Left cardiac atrium (tissue), 4 donors: ENCODE measurements at places on chromosomes 7 and 10.

- DNase-seq = no peak
Measured at GRCh38 chr7:138527746-138528223, 67.7 kb downstream of the TRIM24 start.

DNA sequence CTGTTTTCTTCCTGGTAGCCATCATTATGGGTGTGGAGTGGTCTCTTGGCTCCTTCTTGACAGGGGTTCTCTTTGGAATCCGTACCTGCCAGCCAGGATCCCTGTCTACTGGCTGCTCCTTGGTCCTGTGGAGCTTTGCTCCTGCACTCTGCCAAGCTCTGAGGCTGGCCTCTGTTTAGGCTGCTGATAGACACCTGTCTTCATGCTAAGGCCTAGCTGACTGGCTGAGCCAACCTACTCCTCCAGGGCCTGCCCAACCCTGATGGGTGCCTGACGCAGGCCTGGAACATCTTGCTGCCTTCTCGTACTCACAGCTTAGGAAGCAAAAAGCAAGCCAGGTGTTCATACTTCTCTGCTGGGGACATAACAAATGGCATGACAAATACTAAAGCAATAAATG is 333.6 kb upstream of the ZNF32 start:
- DNase-seq = no peak

- DNase-seq = no peak
Measured at GRCh38 chr7:154789404-154789803, 213.5 kb downstream of the PAXIP1 start.

- DNase-seq = peak; percentile 70
Measured at GRCh38 chr7:94297397-94297838, 97.3 kb upstream of the COL1A2 start.

GRCh38 chr7:42494199-42494710 is 257.2 kb upstream of the GLI3 start:
- DNase-seq = no peak

GRCh38 chr10:124745252-124745651 is 1.1 kb upstream of the FAM53B start:
- DNase-seq = no peak

DNA sequence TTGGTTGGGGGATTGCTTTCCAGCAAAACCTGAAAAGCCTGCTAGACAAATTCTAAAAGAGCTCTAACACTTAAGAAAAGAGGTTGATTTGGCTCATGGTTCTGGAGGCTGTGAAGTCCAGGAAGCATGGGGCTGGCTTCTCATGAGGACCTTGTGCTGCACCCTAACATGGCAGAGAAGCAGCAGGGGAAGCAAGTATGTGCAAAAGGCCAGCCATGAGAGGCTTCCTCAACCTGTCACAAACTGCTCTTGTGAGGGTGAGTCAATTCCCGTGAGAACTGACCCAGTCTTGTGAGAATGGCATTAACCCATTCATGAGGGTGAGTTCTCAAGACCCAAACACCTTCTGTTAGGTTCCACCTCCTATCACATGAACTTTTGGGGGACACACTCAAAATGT is 54.3 kb upstream of the IGFBP3 start:
- DNase-seq = no peak

DNA sequence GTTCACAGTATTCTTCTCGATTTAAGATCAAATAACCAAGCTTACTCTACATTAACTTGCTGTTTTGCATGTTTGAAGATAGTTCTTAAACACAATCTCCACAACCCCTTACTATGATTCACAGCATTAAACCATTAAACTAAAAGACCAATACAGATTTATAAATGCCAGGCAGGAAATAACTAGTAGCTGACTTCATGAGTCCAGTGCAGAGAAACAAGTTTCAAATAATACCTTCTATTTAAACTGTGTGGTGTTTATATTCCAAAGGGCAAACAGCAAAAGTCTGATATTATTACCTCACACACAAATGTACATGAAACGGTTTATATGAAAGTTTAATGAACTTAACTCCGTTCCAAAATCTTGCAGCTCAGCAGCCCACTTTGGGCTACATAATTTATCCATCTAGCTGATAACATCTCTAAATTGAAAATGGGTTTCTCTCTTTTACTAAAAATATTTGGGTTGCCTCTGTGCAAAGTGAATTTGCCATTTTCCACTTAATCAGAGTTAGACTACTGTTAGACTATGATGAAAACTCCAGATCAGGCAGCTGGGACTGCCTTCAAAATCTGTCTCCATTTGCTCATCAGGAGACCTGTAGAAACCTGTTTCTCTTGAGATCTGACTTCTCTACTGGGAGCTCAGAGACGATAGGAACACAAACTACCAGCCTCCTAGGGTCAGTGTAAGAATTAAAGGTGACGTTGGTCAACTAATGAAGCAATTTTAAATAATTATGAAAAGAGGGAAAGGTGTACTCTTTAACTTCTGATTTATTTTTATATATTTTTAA is 287.3 kb downstream of the FZD1 start:
- DNase-seq = no peak

DNA sequence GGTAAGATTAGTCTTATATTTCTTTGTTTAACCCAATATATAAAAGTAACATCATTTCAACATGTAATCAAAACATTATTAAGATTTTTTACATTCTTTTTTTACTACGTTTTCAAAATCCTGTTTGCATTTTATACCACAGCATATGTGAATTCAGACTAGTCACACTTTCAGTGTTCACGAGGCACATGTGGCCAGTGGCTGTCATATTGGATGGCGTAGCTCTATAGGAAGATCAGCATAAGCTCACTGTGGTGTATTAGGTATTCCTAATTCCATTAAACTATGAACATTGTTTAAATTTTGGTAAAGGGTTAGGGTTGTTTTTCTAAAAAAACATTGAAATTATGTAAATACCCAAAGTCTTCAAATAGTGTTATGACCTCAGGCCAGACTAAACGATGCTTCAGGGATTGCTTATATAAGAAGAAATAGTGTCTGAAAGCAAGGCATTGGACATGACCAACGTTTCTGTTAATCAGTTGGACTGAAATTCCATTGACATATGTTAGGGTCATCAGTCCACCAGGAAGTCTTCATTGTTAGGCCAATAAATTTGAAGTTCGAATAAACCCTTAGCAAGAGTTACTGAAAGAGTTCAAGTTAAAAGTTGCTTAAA is 97.0 kb downstream of the BICC1 start:
- DNase-seq = no peak

DNA sequence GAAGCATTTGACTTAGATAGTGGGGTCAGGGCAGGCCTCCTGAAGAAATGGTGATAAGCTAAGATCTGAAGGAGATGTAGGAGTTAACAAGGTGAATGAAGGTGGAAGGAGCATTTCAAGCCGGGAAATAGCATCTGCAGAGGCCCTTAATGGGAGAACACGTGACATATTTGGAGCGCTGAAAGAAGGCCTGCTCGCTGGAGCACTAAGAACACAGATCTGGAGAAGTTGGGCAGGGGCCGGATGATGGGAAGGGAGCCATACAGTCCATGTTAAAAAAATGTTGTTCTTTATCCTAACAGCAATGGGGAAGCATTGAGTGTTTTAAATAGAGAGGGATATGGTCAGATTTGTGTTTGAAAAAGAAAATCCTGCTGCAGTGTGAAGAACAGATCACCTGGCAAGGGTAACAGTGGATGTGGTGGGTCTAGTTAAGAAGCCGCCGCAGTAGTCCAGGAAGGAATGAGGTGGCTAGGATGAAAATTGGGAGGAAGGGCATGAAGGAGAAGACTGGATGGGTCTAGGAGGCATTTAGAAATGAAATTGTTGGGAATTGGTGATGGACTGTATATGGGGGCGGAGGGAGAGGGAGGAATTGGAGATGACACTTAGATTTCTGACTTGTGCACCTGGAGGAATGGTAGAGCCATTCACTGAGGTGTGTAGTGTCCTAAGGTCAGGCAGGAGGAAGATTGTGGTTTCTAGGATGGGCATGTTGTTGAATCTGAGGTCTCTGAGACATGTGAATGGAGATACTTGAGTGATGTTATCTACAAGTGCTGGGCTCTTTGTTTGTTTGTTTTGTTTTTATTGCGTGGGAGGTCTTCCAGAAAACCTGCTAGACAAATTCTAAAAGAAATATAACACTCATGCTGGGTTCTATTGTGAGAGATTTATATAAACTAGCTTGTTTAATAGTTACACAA is 58.4 kb downstream of the MET start:
- no peak for DNase-seq

DNA sequence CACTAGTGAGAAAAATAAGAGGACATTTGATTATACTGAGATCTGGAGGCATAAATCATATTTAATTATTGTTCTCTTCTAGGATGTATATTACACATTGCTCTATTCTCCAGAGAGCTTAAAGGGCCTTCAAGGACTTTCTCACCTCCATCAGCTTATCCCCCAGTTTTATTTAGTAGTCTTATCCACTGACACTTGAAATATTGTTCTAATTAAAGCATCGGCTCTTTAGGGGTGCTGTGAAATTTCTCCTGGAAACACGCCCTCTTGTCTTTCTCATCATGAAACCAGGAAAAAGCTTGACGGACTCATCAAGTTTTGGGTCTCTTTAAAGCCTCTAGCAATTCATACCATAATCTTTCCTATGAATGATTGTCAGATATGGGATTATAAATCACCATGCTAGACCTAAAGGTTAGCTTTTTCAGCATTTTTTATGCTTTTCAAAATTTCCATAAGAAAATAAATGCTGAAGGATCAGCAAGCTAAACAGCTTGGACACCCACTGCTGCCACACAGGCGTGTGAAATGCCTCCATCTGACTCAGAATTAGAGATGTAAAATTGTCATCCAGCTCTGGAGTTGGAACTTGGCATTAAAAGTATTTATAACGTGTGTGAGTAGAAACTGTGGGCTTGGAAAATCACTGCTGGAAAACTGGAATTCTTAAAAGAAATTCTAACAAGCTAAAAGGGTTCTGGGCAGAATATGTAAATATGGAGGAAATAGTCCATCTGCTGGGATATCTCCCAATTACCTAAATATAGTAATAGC is 216.3 kb downstream of the CHRM2 start:
- no peak for DNase-seq

DNA sequence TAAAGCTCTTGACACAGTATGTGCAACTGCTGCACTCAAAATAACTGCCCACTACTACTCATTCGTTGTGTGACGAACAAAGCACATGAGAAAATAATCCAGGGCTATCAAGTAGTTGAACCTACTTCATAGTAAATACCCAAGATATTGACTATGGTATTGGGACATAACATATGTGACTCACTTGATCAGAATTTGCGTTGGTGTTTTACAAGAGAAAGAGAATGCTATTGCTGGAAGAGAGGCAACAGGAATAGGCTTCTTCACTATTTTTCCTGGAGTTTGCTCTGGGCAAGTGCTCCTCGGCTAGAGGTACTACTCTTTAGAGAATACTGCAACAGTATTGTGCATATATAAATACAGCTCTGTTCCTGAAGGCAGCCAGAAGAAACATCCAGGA is 2.5 kb downstream of the DGKB start:
- DNase-seq = no peak
